ENCODE measurements at places on chromosomes 2 and 18.

DNA sequence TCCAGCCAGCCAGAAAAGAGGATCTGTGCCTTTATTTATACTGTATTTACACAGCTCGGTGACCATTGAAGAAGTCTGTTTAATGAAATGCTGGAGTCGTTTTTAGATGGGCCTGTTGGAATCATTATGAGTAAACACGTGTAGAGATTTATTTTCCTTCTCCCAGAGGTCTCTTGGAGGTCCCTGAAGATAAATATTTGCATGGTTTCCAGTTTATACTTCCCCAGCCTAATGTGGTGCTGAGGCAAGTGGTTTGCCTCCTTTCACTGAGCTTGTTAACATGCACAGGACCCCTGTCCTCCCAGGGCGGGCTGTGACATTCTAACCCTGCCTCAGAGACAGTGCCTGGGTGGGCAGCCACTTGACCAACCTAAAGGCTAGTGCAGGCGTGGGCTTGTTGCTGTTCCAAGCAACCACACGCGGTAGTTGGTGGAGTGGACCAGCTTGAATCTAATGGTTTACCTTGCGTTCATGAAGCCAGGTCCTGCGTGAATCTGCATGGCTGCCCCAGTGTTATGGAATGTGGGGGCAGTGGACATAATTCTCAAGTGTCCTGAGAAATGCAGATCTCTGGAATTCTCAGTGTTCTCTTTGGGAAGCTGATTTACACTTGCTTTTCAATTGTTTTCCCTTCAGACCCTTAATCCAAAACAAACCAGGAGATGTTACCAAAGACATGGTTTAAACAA is 130.2 kb upstream of the DLX2 start:
- no peak for DNase-seq

- no peak for DNase-seq
Observed at GRCh38 chr18:78731016-78731397, 248.6 kb upstream of the SALL3 start.

- DNase-seq = no peak
Observed at GRCh38 chr18:3704556-3705344, 254.8 kb downstream of the TGIF1 start.

DNA sequence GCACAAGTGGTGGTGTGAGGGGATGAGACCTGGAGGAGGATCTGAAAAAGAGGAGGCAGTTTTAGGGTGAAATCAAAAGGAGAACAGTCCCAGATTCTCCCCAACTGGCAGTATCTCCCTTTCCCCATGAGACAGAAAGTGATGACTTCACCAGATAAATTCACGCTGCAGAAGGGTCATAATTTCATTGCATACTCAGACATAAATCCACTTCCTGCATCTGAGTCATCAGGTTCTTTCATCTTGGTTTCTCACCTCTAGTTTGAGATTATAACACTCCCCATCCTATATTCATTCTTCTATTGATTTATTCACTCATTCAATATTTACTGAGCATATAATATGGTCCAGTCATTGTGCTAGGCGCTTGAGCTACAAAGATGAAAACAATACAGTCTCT is 64.7 kb downstream of the CCDC148 start:
- no peak for DNase-seq

- no peak for DNase-seq
Observed at GRCh38 chr18:3368193-3368592, 81.8 kb upstream of the TGIF1 start.

DNA sequence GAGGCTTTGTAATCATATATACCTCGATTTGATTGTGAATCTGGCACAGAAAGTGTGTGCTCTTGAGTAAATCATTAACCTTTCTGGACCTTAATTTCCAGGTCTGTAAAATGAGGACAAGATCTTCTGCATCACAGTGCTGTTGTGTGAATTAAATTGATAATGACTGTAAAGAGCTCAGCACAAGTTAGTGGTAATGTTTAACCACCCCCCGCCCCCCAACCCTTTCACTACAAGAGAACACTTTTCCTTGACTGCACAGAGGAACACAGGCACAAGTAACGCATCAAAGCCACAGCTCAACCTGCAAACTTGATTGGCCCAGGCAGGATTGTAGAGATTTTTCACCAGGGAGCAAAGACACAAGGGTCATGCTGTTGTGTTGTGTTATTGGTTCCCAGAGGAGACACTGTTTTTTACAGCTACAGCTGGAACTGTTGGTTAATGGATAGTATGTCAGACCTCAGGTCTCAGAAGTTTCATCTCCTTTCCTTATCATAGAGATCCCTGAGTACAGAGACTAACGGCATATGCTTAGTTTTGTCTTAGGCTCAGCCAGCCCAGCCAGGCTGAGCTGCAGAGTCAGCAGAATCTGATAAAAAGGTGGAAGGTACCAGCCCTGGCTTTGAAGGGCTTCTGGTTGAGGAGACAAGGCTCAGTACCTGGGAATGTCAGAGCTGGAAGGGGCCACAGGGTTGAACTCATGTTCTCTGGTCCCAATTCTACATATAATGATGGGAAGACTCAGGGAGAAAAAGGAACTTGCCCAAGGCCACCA is 10.6 kb downstream of the SETBP1 start:
- no peak for DNase-seq

- DNase-seq = no peak
Observed at GRCh38 chr2:88637464-88637863, 10.2 kb upstream of the EIF2AK3 start.

All from stimulated activated CD8-positive, alpha-beta memory T cell treated with anti-CD3 and anti-CD28 coated beads, Interleukin-4, amount 100 ng/mL, for 1 hour (primary cell).